Tibial artery (tissue), 4 donors: ENCODE measurements at places on chromosomes 7 and 10.

- no peaks in the 10 kb centered on the region for H3K36me3 ChIP-seq
- H3K27me3 ChIP-seq: no peaks in the 10 kb centered on the region
- H3K4me1 ChIP-seq: peaks cover 22% of the 10 kb centered on the region
- H3K27ac ChIP-seq: no peak overlapping the region
Observed at GRCh38 chr10:22699976-22700375, 14.4 kb downstream of the PIP4K2A start.

DNA sequence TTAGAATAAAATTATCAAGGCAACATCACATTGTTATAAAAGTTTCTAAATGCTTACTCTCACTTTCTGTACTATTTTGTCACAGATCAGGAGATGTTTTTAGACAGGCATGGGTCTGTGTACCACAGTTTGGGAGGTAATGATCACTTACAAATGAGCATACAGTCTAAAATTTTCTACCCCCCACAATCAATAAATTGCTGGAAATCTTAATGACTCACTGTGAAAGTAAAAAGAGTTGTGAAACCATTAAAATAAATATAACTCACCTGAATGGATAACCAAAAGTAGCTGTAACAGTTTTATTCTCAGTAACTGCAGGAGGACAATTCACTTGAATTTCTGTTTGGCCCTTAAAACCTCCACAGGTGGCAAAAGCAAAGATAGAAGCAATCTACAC lies 13.2 kb downstream of the SYPL1 start:
- peaks cover 12% of the 10 kb centered on the region for H3K4me1 ChIP-seq
- H3K27me3 ChIP-seq: no peaks in the 10 kb centered on the region
- no peak overlapping the region for H3K27ac ChIP-seq
- peaks cover 13% of the 10 kb centered on the region for H3K36me3 ChIP-seq

DNA sequence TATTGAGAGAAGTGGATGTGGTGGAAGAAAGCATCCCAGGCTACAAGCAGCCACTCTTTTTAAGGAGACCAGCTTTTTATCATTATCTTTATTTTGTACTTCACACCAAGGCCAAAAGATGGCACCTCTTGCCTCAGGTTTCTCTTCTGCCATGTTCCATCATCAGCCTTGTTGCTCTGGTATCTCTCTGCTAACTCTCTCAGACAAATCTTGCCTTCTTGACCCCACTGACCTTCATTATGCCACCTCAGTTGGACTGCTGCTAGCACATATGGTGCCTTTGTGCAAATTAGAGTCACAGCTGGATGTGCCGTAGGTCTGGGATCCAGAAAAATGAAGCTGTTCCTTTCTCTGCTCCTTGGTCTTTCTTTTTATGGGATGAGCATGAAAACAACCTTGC lies 47.1 kb upstream of the DYNC1I1 start:
- DNase-seq: no peak
- no peak overlapping the region for H3K4me3 ChIP-seq
- no peaks in the 10 kb centered on the region for H3K4me1 ChIP-seq
- H3K27ac ChIP-seq: no peak overlapping the region
- H3K27me3 ChIP-seq: no peaks in the 10 kb centered on the region
- no peaks in the 10 kb centered on the region for H3K36me3 ChIP-seq

DNA sequence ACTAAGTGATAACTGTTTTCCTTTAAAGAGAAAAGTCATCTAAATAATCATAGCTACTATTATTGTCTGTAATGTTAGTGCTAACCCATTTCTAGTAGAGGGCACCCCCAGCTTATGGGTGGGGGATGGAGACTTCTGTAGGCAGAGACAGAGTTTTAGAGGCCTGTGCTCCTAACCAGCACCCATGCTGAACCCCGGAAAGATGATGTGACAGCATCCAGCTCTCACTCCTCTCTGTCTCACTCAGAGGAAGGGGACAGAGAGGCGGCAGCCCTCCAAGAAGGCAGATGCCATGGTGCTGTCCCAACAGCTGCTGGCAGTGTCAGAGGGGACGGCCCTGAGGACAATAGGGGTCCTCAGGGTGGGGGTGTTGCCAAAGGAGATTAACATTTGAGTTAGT lies 74.4 kb upstream of the PRLHR start:
- peaks cover 23% of the 10 kb centered on the region for H3K36me3 ChIP-seq
- DNase-seq: no peak
- no peaks in the 10 kb centered on the region for H3K27me3 ChIP-seq
- H3K4me1 ChIP-seq: peaks cover 14% of the 10 kb centered on the region
- no peak overlapping the region for H3K27ac ChIP-seq

- H3K27ac ChIP-seq: no peak overlapping the region
- no peak for DNase-seq
- no peaks in the 10 kb centered on the region for H3K27me3 ChIP-seq
- no peaks in the 10 kb centered on the region for H3K4me1 ChIP-seq
- H3K4me3 ChIP-seq: no peak overlapping the region
Observed at GRCh38 chr7:154842591-154842990, 160.3 kb downstream of the PAXIP1 start.

GRCh38 chr7:115113776-115114175 lies 191.9 kb downstream of the MDFIC start:
- DNase-seq: no peak
- H3K4me3 ChIP-seq: no peak overlapping the region
- no peaks in the 10 kb centered on the region for H3K27me3 ChIP-seq
- no peaks in the 10 kb centered on the region for H3K36me3 ChIP-seq
- peaks cover 7% of the 10 kb centered on the region for H3K4me1 ChIP-seq

- no peaks in the 10 kb centered on the region for H3K36me3 ChIP-seq
- no peak overlapping the region for H3K27ac ChIP-seq
- no peaks in the 10 kb centered on the region for H3K4me1 ChIP-seq
Observed at GRCh38 chr10:24382979-24383663, 174.2 kb downstream of the KIAA1217 start.

GRCh38 chr10:44961931-44962750 lies 2.5 kb downstream of the RASSF4 start:
- peak; percentile 48 for DNase-seq
- H3K36me3 ChIP-seq: no peaks in the 10 kb centered on the region
- no peaks in the 10 kb centered on the region for H3K4me1 ChIP-seq
- H3K27ac ChIP-seq: no peak overlapping the region
- H3K4me3 ChIP-seq: no peak overlapping the region
- H3K27me3 ChIP-seq: no peaks in the 10 kb centered on the region

- H3K4me1 ChIP-seq: no peaks in the 10 kb centered on the region
- H3K36me3 ChIP-seq: no peaks in the 10 kb centered on the region
- no peaks in the 10 kb centered on the region for H3K27me3 ChIP-seq
- DNase-seq: no peak
Observed at GRCh38 chr10:24872049-24872789, 80.2 kb downstream of the PRTFDC1 start.

- no peak for DNase-seq
- no peaks in the 10 kb centered on the region for H3K36me3 ChIP-seq
- H3K4me3 ChIP-seq: no peak overlapping the region
- no peak overlapping the region for H3K27ac ChIP-seq
Observed at GRCh38 chr10:103786020-103786419, 69.4 kb downstream of the SH3PXD2A start.

DNA sequence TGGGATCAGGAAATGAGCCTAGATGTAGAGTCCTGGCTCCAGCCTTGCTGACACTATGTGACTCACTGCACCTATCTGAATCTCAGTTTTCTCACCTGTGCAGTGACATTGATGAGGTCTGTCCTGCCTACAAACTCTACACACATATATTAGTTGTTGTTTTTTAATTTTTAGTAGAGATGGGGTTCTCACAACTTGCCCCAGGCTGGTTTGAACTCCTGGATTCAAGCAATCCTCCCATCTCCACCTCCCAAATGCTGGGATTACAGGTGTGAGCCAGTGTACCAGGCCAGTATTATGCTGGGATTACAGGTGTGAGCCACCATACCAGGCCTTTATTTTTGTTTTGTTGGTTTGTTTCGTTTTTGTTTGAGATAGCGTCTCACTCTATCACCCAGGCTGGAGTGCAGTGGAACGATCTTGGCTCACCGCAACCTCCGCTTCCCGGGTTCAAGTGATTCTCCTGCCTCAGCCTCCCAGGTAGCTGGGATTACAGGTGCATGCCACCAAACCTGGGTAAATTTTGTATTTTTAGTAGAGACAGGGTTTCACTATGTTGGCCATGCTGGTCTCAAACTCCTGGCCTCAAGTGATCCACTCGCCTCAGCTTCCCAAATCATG lies 11.8 kb upstream of the DDIT4 start:
- DNase-seq: no peak
- H3K4me1 ChIP-seq: peaks cover 41% of the 10 kb centered on the region
- no peak overlapping the region for H3K4me3 ChIP-seq
- H3K27ac ChIP-seq: peak overlapping the region; percentile 88
- H3K27me3 ChIP-seq: no peaks in the 10 kb centered on the region
- H3K36me3 ChIP-seq: no peaks in the 10 kb centered on the region

DNA sequence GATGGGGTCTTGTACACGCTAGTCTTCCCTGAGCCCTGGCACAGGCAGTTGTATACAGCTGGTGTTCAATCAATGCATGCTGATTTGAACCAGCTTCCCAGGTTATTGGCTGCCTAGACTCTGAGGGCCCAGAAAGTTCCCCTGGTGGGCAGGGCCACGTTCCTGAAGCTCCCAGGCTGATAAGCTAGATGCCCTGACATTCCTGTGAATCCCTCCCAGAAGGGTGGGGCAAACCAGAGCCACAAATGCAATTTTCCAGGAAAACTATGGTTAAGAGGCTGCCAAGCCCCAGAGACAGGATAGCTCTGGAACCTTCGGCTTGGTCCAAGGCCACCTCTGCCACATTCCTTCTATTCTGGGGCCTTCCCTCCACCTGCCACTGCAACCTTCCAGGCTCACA lies 78.2 kb downstream of the FAM53B start:
- no peak overlapping the region for H3K27ac ChIP-seq
- H3K27me3 ChIP-seq: no peaks in the 10 kb centered on the region
- no peak overlapping the region for H3K4me3 ChIP-seq
- H3K36me3 ChIP-seq: no peaks in the 10 kb centered on the region
- no peaks in the 10 kb centered on the region for H3K4me1 ChIP-seq
